Tibial nerve (tissue), 4 donors: ENCODE measurements at places on chromosomes 5 and 9. TPM values are rescaled to one million over a fixed set of nuclear protein-coding genes. Genes with fewer than 3 reads are reported as not detected.

DNA sequence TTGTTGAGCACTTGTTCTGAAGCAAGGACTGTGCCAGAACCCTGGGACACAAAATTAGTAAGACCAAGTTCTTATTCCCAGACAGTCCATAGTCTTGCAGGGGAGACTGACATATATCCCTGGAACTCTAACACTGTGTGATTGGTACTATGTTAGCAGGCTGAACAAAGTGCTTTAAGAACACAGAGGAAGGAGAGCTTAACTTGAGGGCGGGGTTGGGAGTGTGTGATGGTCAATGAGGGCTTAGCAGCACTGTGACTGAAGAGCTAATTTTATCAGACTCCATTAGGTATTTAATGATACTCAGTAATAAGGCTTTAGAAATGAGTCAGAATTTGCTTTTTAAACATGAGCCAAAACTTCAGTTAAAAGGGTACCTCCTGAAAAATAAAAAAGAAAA lies 14.9 kb upstream of the SPATA24 start:
- no peak for DNase-seq

The CDH6 gene
- 23.9 TPM for total RNA-seq

DNA sequence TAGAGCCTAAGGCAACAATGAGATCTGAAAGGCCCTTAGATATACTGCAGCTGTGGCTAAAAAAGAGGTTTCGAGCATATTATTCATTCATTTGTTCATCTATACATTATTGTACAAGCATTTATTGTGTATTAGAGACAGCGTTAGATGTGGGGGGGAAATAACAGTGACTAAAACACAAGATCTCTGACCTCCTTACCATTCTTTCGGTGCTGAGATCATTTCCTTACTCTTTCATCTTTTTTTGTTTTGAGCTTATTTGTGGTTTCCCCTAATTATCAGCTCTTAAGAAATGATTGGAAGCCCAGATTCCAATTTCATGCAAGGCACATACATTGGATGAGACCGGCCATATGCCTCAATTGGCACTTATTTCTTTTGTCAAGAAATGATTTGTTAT lies 113.2 kb downstream of the SEC61B start:
- DNase-seq = no peak

The PDE6A gene
- total RNA-seq = not detected

The PIK3R1 gene
- 500 TPM for total RNA-seq

The NLN gene
- total RNA-seq = 16.8 TPM
